ENCODE measurements at places on chromosomes 6 and 20.

- no peak for DNase-seq
Measured at GRCh38 chr6:72133324-72133723, 247.0 kb downstream of the RIMS1 start.

- DNase-seq, result no peak
Measured at GRCh38 chr20:3068986-3069900, 2.2 kb upstream of the OXT start.

- DNase-seq, result peak; percentile 13
Measured at GRCh38 chr20:49104365-49104648, 58.2 kb downstream of the CSE1L start.

- no peak for DNase-seq
Measured at GRCh38 chr6:139639507-139639906, 265.1 kb upstream of the CITED2 start.

DNA sequence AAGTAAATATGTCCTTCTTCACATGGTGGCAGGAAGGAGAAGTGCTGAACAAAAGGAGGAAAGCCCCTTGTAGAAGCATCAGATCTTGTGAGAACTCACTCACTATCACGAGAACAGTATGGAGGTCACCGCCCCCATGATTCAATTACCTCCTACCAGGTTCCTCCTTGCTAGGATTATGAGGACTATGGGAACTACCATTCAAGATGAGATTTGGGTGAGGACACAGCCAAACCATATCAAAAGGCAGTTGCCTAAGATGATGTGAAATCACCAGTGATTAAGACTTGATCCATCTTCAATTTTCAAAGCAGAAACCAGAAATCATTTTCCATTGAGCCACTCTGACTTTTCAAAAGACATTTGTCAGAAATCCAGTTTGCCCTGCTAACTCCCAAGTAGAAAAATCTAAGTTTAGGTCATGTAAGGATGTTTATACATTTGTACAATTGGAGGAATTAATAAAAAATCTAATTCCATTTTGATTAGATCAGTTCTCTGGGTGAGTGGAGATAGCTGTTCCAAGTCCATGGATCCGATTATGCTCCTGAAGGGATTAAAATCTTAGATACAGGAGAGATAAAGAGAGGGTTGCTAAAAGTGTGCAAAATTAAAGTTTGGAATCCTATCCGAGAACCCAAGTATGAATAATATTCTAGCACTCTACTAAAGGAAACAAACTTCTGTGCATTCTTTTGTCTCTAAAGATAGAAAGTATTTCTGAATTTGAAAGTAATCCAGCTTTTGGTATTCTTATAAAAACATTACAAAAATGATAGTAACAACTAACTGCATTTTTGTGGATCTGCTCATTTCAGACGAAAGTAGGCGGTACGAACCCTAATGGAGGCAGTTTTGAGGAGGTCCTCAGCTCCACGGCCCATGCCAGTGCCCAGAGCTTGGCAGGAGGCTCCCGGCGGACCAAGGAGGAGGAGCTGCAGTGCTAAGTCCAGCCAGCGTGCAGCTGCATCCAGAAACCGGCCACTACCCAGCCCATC lies 39.5 kb downstream of the HDDC2 start:
- no peak for DNase-seq

All from eye (tissue), 1 donor.